ENCODE measurements at places on chromosomes 11 and 22.

GRCh38 chr11:47595967-47596366 is 1.8 kb upstream of the C1QTNF4 start:
- DNase-seq: no peak

GRCh38 chr11:104819107-104819506 is 79.2 kb downstream of the CASP12 start:
- DNase-seq: no peak

DNA sequence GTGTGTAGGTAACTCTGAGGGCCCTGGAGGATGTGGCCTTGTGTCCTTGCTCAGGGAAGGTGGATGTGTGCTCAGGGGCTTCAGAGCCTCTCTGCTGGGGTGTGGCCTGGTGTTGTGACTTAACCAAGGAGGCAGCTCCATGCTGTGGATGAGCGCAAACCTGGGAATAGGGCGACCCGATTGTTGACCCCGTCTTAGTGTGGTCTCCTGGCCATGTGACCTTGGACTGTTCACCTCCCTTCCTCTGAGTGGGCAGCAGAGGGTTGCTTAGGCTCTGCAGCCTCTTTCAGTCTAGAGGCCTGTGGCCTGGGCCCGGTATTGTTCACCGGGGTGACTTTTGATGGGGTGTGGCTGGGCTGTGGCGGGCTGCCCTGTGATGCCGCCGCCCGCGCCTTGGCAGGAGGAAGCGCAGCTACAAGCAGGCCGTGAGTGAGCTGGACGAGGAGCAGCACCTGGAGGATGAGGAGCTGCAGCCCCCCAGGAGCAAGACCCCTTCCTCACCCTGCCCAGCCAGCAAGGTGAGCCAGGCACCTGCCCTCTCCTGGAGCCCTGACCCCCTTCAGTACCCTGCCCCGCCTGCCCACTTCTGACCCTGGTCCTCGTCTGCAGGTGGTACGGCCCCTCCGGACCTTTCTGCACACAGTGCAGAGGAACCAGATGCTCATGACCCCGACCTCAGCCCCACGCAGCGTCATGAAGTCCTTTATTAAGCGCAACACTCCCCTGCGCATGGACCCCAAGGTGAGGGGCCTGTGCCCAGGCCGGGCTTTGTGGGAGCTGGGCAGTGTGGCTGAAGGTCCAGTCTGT is 16.7 kb downstream of the INCENP start:
- DNase-seq: no peak

GRCh38 chr22:21451545-21452520 is 15.4 kb upstream of the TMEM191C start:
- DNase-seq: no peak

Data from CD4-positive, alpha-beta T cell treated with Interleukin-4 for 4 hours (primary cell).